ENCODE measurements at places on chromosomes 5 and 9.
A peak's percentile ranks its signal among the peaks of the same experiment; 100 is the strongest.

- DNase-seq = peak; percentile 36
Observed at GRCh38 chr5:91641730-91642350, 258.7 kb upstream of the ARRDC3 start.

GRCh38 chr9:106722051-106722753 lies 140.8 kb upstream of the ZNF462 start:
- no peak for DNase-seq

DNA sequence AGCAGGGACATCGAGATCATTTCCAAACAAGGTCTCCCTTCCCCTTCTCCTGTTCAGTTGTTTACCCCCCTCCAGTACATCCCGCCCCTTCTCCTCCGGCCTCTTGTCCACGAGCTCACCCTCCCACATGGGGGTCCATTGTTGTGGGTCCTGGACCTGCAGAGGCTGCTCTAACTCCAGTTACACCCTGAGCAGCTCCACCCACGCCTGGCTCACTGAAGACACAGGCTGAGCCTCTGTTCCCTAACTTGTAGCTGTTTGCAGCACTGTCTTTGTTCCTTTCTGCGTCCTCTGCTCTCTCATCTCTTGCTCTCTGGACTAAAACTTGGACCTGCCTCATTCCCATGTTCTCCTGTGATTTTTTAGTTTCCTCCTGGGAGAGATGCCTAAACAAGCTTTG lies 377.5 kb downstream of the MED10 start:
- DNase-seq = no peak

DNA sequence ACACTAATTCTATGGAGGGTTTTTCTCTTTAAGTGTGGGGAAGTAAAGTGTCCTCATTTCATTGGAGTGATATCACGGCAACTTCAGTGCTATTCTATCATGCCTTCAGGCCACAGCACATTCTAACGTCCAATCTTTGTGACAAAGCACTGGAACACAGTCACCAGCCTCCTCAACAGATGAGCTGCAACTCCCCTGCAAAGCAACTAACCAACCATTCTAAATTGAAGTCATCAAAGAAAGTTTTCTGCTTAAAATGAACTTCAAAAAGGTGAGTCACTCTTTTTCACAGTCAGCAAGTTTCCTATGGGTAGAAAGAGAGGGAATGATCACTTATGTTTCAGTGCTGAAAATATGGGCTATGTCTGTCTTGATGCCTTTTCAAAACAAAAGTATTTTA lies 190.8 kb downstream of the ELAVL2 start:
- no peak for DNase-seq

- DNase-seq = no peak
Observed at GRCh38 chr9:101977614-101978210, 239.3 kb upstream of the GRIN3A start.

DNA sequence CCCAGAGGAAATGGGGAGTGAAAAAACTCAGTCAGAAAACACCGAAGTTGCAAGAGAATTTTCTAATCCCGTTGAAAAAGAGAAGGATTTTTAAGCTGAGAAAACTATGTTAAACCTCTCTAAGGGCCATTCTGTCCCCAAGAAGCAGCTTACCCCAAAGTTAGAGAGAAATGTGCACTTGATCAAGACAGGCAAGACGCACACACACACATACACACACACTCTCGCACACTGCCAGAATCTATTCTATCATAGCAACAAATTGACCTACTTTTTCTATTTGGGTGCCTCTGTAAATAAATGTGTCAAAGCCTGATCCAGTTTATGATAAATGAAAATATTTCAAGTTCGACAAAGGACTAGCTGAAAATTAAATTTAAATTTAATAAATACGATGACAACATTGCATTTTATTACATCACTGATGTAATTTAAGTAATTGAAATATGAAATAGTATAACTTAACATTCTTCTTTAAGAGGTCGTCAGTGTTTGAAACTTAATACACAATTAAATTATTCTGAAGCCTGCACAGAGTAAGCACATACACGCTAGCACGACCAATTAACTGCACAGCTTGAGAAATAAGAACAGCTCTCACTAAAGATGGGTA lies 5.9 kb downstream of the NFIL3 start:
- no peak for DNase-seq

All from smooth muscle cell of the brain vasculature (primary cell).